ENCODE measurements at places on chromosomes 16 and 17. TPM values are rescaled to one million over a fixed set of nuclear protein-coding genes. Genes with fewer than 3 reads are reported as not detected.

GPR179 gene
- 0.03 TPM for total RNA-seq

CD300E gene
- 0.03 TPM for total RNA-seq

RHBDF1 gene
- 21.8 TPM for total RNA-seq

CCL5 gene
- 0.72 TPM for total RNA-seq

NPEPPS gene
- total RNA-seq = 104 TPM

SCNN1G gene
- 0.23 TPM for total RNA-seq

TEX14 gene
- 0.04 TPM for total RNA-seq
